ENCODE measurements at places on chromosomes 1 and 21.

DNA sequence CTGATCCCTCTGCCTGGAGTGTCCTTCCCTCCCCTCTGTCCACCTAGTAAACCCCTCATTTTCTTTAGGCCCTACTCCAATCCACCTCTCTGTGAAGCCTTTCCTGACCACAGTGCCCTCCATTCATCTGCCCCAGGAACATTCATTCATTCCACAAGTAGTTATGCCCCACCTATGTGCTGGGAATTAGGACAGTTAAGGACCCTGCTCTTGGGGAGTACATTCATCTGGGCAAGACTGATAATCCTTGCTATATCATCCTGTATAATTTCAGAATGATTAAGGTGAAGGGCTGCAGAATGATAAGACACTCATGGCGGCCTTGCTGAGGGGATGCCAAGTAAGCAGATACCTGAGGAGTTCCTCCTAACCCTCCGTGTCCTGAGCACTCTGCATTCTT lies 10.3 kb upstream of the FAM20B start:
- no peak for DNase-seq

DNA sequence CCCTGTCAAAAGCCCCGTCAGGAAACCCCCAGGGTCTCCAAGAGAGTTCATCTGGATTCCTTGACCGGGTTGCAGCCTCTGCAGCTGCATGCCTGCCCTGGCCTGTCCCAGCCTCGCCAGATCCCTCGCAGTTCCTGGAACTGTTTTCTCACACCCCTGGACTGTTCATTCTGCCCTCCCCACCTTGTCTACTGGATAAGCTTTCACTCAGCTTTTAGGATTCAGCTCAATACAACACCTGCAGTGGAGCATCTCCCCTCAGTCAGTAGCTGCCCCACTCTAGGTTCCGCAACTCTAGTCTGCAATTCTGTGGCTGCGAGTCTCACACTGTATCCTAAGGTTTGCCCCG lies 67.2 kb downstream of the FAM163A start:
- no peak for DNase-seq

- no peak for DNase-seq
Observed at GRCh38 chr1:197837911-197838310, 62.6 kb upstream of the DENND1B start.

GRCh38 chr1:38045401-38046332 lies 926 bp downstream of the POU3F1 start:
- DNase-seq: peak; percentile 32

DNA sequence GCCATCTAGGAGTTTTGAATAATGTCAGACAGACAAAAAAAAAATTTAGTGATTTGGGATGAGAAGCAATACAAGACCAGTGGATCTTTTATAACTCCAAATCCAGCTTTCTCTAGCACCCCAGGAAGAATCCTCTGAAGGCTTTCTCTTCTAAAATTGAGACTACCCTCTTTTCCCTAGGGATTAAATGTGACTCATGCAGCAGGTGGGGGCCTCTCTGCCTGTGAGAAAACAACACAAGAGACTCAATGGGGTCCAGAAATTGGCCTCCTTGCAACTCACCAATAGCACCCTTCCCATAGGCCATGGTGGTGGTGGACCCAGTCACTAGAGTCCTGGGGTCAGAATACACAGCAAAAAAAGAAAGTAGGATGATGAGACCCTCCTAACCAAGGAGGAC lies 120.3 kb upstream of the ATP1A1 start:
- no peak for DNase-seq

DNA sequence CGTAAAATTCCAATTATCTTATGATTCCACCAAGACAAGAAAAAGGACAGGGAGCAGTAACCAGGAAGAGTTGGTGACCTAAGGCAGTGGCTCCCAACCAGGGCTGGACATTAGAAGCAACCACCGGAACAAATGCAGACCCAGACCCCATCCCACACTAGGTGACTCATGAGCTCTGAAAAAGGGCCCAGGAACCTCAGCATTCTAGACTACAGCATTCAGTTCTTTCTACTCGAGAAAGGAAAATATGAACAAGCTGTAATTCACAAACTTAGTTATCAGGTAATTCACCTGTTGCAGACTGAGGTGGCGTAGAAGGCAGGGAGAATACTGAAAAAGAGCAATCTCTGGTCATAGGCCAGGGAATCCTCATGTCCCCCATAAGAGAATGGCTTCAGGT lies 138.4 kb upstream of the KRTAP19-8 start:
- DNase-seq: no peak

- DNase-seq: no peak
Observed at GRCh38 chr1:58943776-58944175, 159.9 kb upstream of the JUN start.

DNA sequence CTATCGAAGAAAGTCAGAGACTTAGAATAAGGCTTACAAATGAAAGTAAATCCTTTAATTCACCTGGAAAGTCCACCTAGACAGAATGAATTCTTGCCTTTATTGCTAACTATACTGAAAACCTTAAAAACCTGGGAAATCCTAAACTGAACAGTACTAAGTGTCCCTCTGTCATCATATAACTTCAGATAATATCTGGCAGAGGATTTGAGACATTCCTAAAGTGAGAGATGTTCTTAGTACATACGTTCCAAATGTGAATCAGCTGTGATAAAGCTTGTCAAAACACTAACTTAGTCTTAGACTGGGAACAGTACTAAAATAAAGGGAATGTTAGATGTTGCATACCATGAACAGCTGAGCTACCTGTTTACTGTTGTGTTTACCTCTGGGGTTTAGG lies 121.7 kb downstream of the TNFSF18 start:
- no peak for DNase-seq

- DNase-seq: no peak
Observed at GRCh38 chr1:59139396-59139795, 157.5 kb upstream of the FGGY start.

- DNase-seq: no peak
Observed at GRCh38 chr1:93733340-93733739, 51.7 kb upstream of the BCAR3 start.

- no peak for DNase-seq
Observed at GRCh38 chr1:145886390-145886789, 724 bp upstream of the ANKRD35 start.

GRCh38 chr1:8410791-8411190 lies 92.9 kb downstream of the SLC45A1 start:
- no peak for DNase-seq

DNA sequence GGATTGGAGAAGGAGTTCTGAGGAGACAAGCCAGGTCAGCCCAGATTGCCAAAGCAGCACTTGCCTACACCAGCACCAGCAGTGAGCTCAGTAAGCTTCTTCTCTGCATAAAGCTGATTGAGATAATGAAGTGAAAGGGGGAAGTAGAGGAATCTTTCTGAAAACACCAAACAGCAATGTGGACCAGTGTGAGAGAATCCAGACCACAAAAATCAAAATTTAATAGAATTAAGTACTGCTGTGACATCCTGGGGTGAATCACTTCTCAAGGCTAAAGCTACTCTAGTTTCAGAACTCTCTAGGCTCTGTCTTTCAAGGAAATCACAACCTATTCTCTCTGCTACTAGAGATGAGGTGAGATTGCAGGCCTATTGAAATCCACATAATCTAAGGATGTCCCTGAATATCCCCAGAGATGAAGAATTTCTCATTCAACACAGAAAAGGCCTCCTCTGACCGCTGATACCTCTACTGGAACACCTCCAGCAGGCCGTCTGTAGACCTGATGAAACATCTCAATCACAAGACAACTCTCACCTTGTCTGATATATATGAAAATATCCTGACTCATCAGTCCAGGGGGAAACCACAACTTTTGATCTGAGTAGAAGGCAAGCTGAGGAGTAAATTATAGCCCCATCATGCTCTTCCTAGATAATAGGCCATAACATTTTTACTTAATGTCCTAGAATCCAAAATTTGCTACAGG lies at the start of gene FCRL4:
FCRL4 (minus strand) TSS at position 127 of the 709 bp plus-strand sequence. CDS start 141 bp downstream, outside the sequence.
- no peak for DNase-seq

DNA sequence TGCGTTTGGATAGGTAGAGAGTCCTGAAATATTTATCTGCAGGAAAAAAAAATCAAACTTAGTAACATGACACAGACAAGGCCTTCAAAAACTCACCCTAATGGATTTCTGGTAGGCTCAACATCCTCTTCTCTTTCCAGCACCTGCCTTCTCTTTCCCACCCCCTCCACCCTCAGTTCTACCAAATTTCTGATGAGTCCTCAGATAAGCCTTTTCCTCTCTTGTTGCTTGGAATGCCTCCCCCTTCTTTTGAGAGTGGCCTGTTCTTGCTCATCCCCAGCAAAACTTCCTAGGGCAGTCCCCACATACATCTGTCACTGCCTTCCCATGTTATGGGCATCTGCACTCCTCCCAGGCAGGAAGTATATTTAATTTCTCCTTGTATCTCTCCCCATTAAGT lies 7.6 kb upstream of the LBR start:
- DNase-seq: no peak

GRCh38 chr1:234627009-234627950 lies 17.3 kb upstream of the IRF2BP2 start:
- DNase-seq: no peak

DNA sequence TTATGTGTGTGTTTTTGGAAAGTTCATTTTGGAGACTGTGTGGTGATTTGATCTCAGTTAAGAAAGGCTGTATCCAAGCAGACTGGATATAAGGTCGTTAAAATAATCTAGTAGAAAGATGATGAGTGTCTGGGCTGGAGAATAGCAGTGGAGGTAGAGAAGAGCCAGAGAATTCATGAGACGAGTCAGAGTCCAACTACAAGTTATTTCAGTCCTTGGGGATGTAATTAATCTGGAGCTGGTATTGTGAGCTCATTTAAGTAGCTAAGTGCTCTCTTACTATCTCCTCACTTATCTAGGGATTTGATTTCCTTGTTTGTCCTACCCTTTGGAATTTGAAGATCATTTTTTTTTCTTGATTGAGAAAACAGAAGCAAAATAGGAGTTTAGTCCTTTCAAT lies 1219.0 kb upstream of the ADGRL4 start:
- DNase-seq: no peak

- DNase-seq: no peak
Observed at GRCh38 chr1:106480629-106481028, 575.8 kb upstream of the PRMT6 start.

DNA sequence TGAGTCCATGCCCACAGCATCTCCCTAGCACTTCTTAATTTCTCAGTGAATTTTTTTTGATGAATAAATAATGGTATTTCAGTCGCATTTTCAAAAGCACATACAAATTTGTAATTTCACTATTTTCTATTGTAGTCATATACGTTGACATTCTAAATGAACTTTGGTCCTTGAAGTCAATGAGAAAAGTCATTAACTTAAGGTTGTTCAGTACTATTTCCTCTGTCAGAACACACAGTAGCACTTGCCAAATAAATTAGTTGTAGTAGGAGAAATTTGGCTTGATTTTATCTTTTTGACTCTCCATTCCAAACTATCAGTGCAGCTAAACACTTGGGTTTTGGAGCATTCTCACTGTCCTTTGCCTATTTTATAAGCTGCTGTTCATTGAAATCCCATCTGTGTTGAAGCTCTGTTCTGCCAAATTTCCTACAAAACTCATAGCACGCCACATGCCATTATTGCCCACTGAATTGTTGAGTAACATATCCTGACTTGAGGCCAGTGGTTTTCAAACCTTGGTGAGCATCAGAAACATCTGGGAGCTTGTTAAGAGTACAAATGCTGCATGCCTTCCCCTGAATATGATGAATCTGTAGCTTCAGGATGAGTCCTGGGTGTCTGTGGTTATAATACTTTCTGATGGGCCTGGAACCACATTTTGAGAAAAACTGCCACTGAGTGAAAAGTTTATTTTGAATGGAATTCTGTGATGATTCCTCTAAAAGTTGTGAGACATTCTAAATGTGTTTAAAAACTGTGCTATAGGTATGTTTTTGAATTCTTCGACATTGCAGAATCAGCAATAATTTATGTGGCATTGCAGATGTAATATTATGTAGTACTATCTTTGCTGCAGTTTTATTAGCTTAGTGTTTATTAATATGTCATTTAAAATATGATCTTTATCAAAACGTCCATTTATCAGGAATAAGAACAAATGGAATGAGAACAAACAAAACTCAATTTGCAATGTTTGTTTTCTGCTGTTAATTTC lies 78.9 kb downstream of the DNM3 start:
- DNase-seq: no peak

- no peak for DNase-seq
Observed at GRCh38 chr1:65055747-65056146, 89.4 kb upstream of the JAK1 start.

GRCh38 chr1:14930247-14930965 lies 223.1 kb upstream of the TMEM51 start:
- DNase-seq: no peak

GRCh38 chr1:160658814-160659193 lies 12.0 kb upstream of the SLAMF1 start:
- DNase-seq: no peak

GRCh38 chr1:234093741-234094140 lies 189.3 kb downstream of the SLC35F3 start:
- DNase-seq: no peak

DNA sequence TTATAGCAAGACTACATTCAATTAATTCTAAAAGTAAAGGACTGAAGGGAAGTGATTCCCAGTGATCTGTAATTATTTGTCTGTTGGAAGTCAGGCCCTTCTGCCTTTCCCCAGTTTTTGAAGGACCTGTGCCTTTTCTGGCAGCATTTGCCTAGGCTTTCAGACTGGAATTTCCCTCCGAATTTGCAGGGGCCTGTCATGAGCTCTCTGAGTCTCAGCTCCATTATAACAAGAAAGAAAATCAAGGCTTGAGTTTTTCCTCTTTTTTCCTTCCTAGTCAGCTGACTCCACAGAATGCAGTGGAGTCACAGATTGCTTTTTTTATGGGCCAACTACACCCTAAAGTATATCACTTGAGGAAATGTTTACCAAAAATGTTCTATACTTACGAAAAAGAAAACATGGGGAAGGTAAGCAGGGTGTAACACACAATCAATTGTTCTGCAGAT lies 1.1 kb downstream of the NR5A2 start:
- no peak for DNase-seq

GRCh38 chr1:44318097-44319088 lies 36.7 kb downstream of the ERI3 start:
- DNase-seq: no peak

DNA sequence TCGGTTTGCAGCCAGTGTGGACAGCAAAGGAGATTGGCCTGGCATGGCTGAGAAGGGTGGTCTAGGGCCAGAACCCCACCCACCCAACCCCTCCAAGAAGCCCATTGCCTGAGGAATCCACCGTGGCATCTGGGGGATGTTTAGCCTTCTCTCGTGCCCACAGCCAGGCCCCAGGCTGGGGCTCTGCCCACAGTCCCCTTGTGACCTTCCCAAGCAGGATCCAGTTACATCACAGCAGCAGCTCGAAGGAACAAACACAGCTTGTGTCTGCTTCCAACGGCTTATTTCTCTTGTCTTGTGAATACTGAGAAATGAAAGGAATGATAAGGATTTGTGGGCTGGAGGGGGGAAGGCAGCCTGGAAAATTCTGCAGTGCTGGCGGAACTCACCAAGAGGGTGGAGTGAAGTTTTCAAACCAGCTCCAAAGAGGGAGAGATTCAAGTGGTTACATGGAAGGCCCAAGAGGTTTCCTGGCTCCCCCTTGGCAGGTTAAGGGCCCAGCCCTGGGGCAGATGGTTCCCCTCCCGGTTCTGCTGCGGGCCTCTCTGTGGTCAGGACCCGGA lies 61.6 kb downstream of the DHRS3 start:
- no peak for DNase-seq
